ENCODE measurements at places on chromosomes 2 and 18. TPM values are rescaled to one million over a fixed set of nuclear protein-coding genes. Genes with fewer than 3 reads are reported as not detected.

Gene CRYGC
- not detected for polyA plus RNA-seq

Gene PROM2
- polyA plus RNA-seq: 24.9 TPM

Gene GNLY
- polyA plus RNA-seq: 13.9 TPM

Gene ALPI
- polyA plus RNA-seq: 7.2 TPM

Gene TYMS
- polyA plus RNA-seq: 62.0 TPM

Gene LRPPRC
- 48.8 TPM for polyA plus RNA-seq

Gene ATP6V1C2
- polyA plus RNA-seq: under 0.01 TPM

Gene RGPD3
- not detected for polyA plus RNA-seq

Gene ACKR3
- 9.8 TPM for polyA plus RNA-seq

Gene CCL20
- 15.6 TPM for polyA plus RNA-seq

- no peaks in the 10 kb centered on the region for H3K36me3 ChIP-seq
- peak overlapping the region; percentile 96 for H3K27ac ChIP-seq
- peak; percentile 69 for DNase-seq
- H3K4me3 ChIP-seq: peak overlapping the region; percentile 91
- H3K27me3 ChIP-seq: no peaks in the 10 kb centered on the region
Measured at GRCh38 chr2:226796012-226796839, 3.4 kb downstream of the IRS1 start.

- H3K4me3 ChIP-seq: no peak overlapping the region
- no peak for DNase-seq
- H3K27me3 ChIP-seq: no peaks in the 10 kb centered on the region
Measured at GRCh38 chr2:42999856-43000241, 207.5 kb upstream of the HAAO start.

DNA sequence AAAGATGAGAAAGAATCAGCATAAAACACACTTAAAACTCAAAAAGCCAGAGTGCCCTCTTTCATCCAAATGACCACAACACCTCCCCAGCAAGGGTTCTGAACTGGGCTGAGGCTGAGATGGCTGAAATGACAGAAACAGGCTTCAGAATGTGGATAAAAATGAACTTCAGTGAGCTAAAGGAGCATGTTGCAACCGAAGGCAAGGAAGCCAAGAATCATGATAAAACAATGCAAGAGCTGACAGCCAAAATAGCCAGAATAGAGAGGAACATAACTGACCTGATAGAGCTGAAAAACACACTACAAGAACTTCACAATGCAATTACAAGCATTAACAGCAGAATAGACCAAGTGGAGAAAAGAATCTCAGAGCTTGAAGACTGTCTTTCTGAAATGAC, 12.2 kb upstream of the PSMA8 start:
- DNase-seq: no peak
- no peak overlapping the region for H3K4me3 ChIP-seq
- H3K4me1 ChIP-seq: no peaks in the 10 kb centered on the region
- H3K36me3 ChIP-seq: no peaks in the 10 kb centered on the region
- H3K27me3 ChIP-seq: no peaks in the 10 kb centered on the region
- H3K27ac ChIP-seq: no peak overlapping the region

DNA sequence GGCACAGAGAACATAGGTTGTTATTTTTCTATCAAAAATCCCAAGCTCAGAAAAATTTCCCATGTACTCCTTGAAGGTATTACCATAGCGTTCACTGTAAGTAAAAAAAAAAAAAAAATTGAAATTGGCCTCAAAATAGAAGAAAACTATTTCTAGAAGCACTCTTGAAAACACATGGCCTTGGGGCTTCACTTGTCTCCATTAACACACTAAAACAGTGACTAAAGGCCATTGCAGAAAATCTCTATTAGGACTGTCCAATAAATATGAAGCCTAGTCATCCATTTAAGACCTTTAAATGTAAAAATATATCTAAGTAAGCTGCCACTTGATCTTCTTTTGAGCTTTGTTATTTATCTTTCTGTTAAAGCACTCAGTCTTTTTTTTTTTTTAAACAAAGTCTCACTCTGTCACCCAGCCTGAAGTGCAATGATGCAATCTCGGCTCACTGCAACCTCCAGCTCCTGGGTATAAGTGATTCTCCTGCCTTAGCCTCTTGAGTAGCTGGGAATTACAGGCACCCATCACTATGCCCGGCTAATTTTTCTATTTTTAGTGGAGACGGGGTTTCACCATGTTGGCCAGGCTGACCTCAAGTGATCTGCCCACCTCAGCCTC, 35.8 kb downstream of the CCDC68 start:
- DNase-seq: no peak
- H3K4me1 ChIP-seq: no peaks in the 10 kb centered on the region
- no peak overlapping the region for H3K27ac ChIP-seq
- H3K4me3 ChIP-seq: no peak overlapping the region
- H3K27me3 ChIP-seq: no peaks in the 10 kb centered on the region

DNA sequence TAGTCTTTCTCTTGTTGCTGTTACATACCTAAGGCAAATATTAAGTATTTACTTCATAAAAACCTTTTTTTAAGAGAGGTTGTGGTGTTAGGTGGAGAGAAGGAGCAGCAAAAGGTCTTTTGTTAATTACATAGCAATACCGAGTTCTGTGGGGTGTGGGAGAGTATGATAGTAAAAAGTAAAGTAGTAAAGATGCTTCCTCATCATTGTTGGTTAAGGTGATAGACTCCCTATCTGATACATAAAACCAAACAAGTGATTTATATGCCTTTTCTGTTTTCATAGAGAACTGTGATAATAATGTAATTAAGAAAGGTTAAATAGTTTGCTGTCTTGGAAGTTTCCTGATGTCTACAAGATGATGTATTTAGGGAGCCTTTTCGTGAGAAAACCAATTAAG, 75.4 kb downstream of the EML4 start:
- no peaks in the 10 kb centered on the region for H3K36me3 ChIP-seq
- no peak overlapping the region for H3K4me3 ChIP-seq
- no peak for DNase-seq
- no peaks in the 10 kb centered on the region for H3K27me3 ChIP-seq

GRCh38 chr18:22545066-22545760, 127.5 kb upstream of the CTAGE1 start:
- no peak for DNase-seq
- H3K27ac ChIP-seq: no peak overlapping the region
- peaks cover 7% of the 10 kb centered on the region for H3K4me1 ChIP-seq
- H3K27me3 ChIP-seq: no peaks in the 10 kb centered on the region

GRCh38 chr2:9618410-9618809, 12.4 kb downstream of the YWHAQ start:
- no peaks in the 10 kb centered on the region for H3K36me3 ChIP-seq
- H3K27me3 ChIP-seq: no peaks in the 10 kb centered on the region
- peaks cover 53% of the 10 kb centered on the region for H3K4me1 ChIP-seq
- DNase-seq: no peak

DNA sequence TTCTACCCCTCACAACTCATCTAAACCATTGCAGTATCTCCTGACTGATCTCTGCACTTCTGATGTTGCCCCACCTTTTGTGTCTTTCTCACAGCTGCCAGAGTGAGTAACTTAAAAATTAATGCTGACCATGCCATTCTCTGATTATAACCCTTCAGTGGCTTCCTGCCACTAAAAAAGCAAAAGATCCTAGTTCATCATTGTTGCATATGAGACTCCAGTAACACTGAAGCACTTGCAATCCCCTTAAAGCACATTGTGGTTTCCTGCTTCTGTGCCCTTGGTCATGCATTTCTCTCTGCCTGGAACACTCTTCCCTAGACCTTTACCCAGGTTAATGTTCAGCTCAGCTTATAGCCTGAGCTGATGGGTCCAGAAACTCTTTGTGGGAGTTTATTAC, 95.1 kb upstream of the WDSUB1 start:
- DNase-seq: no peak
- peaks cover 16% of the 10 kb centered on the region for H3K36me3 ChIP-seq
- no peak overlapping the region for H3K4me3 ChIP-seq
- no peak overlapping the region for H3K27ac ChIP-seq
- H3K4me1 ChIP-seq: no peaks in the 10 kb centered on the region

- no peak for DNase-seq
- H3K4me3 ChIP-seq: no peak overlapping the region
- H3K27me3 ChIP-seq: no peaks in the 10 kb centered on the region
Measured at GRCh38 chr2:96875498-96876268, 5.8 kb upstream of the SEMA4C start.

- H3K4me3 ChIP-seq: no peak overlapping the region
- H3K27ac ChIP-seq: no peak overlapping the region
- DNase-seq: no peak
- H3K27me3 ChIP-seq: no peaks in the 10 kb centered on the region
Measured at GRCh38 chr2:218129458-218130135, 3.8 kb downstream of the CXCR2 start.

DNA sequence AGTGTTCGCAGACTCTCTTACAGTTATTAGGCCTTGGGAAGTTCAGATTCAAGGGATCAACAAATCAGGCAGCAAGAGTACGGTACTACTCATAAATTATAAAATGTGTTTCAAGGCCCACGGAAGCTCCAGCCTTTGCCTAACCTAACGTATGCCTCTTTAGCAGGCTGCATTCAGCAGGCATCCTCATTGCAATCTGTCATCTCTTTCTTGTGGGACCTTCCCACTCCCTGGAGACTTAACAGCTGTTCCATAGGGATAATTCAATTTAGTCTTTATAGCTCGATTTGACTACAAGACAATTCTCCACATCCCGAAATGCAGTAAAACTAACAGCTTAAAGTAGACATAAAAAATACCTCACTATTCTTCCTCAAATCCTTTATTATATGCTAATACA, 453.7 kb downstream of the CNTNAP5 start:
- H3K4me1 ChIP-seq: no peaks in the 10 kb centered on the region
- H3K36me3 ChIP-seq: no peaks in the 10 kb centered on the region
- no peak overlapping the region for H3K27ac ChIP-seq
- H3K4me3 ChIP-seq: no peak overlapping the region

DNA sequence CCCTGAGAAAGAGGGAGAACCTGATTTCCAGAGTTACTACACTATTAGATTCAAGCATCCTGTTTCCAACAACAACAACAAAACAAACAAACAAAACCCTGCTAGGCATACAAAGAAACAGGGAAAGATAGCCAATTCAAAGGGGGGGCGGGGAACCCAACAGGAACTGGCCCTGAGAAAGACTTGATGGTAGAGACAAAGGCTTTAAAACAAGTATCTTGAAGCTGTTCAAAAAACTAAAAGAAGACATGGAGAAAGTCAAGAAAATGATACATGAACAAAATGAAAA, 147.1 kb downstream of the THADA start:
- H3K36me3 ChIP-seq: no peaks in the 10 kb centered on the region
- no peak for DNase-seq
- no peaks in the 10 kb centered on the region for H3K4me1 ChIP-seq
- H3K27me3 ChIP-seq: no peaks in the 10 kb centered on the region
- no peak overlapping the region for H3K27ac ChIP-seq

- H3K27me3 ChIP-seq: no peaks in the 10 kb centered on the region
- H3K4me1 ChIP-seq: no peaks in the 10 kb centered on the region
- H3K36me3 ChIP-seq: no peaks in the 10 kb centered on the region
Measured at GRCh38 chr2:100730290-100730868, 89.6 kb upstream of the NPAS2 start.

DNA sequence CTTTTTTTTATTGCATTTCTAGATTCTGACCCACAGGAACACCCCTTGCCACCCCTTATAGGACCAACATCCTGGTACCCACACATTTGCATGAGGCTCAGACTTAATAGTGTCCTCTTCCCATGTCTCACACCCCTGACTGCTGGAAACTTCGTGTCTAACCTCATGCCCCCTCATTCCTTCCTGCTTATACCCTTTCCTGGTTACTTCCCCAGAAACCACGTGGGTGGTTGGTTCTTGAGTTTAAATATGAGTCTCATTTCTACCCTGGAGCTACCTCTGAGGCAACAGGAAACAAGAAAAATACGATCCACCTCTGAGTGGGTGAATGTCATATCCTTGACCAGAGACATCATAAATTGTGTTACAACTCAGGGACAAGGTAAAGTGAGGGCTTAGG, 1.6 kb downstream of the TNP1 start:
- no peaks in the 10 kb centered on the region for H3K27me3 ChIP-seq
- no peak overlapping the region for H3K4me3 ChIP-seq
- no peak for DNase-seq
- H3K36me3 ChIP-seq: no peaks in the 10 kb centered on the region
- H3K27ac ChIP-seq: no peak overlapping the region
- no peaks in the 10 kb centered on the region for H3K4me1 ChIP-seq

DNA sequence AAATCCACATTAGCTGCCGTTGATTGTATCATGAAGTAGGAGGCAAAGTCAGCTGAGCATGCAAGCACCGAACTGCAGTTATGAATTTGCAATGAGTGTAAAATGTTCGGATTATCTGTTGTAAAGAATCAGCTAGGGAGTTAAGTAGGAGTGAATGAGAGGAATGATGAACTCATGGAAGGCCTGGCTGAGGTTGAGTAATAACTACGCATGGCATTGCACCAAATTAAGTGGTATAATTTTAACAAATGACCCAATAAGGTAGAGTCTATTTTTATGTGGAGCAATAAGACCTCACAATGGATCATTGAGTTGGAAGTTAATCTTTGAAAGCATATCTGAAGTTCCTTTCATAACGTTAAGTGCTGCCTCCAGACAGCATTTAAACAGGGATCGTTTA, 288.2 kb upstream of the CHST9 start:
- no peaks in the 10 kb centered on the region for H3K4me1 ChIP-seq
- no peak overlapping the region for H3K27ac ChIP-seq
- no peaks in the 10 kb centered on the region for H3K36me3 ChIP-seq
- H3K27me3 ChIP-seq: no peaks in the 10 kb centered on the region
- H3K4me3 ChIP-seq: no peak overlapping the region

DNA sequence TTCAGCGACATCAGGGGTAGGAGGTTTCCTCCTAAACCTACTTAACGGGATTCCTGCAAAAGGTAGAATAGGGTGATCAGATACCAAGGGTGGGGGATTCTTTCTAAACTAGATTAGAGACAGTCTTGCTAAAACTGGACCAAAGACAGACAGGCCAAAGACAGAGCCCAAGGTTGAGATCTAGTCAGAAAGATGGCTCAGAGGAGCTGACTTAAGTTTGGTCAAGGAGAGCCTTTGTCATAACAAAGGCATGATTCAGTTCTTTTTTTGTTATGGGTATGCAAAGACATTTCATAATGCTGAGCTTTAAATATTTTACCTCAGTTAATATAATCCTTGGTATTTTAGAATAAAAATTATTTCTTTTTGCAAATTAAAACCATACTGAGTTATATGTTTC, 17.8 kb upstream of the GPR75 start:
- DNase-seq: no peak
- no peak overlapping the region for H3K4me3 ChIP-seq
- no peaks in the 10 kb centered on the region for H3K36me3 ChIP-seq
- H3K27me3 ChIP-seq: no peaks in the 10 kb centered on the region
- H3K27ac ChIP-seq: no peak overlapping the region
- H3K4me1 ChIP-seq: no peaks in the 10 kb centered on the region

DNA sequence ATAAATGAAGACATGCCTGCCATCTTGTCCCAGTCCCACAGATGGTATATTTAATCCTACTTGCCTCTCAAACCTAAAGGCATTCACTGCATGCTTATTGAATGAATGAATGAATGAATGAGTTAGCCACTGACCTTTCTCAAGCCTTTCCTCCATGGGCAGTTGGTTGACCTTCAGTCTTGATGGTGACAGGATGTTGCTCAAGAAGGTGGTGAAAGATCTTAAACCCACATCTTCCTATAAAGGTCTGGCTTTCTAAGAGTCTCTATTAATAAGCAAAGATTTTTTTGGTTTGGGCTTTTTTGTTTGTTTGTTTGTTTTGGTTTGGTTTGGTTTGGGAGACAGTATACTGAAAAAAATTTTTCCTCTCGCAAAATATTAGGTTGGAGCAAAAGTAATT, 41.7 kb downstream of the KIAA2012 start:
- DNase-seq: no peak
- H3K4me3 ChIP-seq: no peak overlapping the region
- no peak overlapping the region for H3K27ac ChIP-seq
- H3K36me3 ChIP-seq: no peaks in the 10 kb centered on the region
- H3K27me3 ChIP-seq: no peaks in the 10 kb centered on the region

GRCh38 chr2:23700627-23701026, 226.3 kb downstream of the ATAD2B start:
- H3K36me3 ChIP-seq: peaks cover 78% of the 10 kb centered on the region
- DNase-seq: peak; percentile 39
- H3K4me3 ChIP-seq: no peak overlapping the region
- H3K27me3 ChIP-seq: no peaks in the 10 kb centered on the region
- peaks cover 7% of the 10 kb centered on the region for H3K4me1 ChIP-seq

Data from sigmoid colon (tissue), 7 donors.